Epithelial cell of esophagus (primary cell): ENCODE measurements at places on chromosomes 4 and X.
A peak's percentile ranks its signal among the peaks of the same experiment; 100 is the strongest.

DNA sequence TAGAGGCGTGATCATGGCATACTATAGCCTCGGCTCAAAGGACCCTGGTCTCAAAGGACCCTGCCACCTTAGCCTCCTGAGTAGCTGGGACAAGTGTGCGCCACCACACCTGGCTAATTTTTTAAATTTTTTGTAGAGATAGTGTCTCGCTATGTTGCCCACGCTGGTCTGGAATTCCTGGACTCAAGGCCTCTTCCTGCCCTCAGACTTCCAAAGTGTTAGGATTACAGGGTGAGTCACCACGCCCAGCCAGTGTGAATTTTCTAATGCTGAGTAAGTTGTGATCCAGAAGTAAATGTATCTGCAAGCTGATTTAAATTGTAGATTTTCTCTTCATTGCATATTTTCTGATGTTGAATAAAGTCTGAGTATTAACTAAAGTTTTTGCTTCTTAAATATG lies 2.6 kb upstream of the ZNF674 start:
- peak; percentile 81 for DNase-seq

- DNase-seq, result peak; percentile 28
Measured at GRCh38 chr4:139227729-139228404, 50.8 kb upstream of the ELF2 start.

- DNase-seq, result no peak
Measured at GRCh38 chrX:127558811-127559210, 493.4 kb downstream of the ACTRT1 start.

- DNase-seq, result no peak
Measured at GRCh38 chr4:119190354-119190753, 22.2 kb upstream of the USP53 start.
